ENCODE measurements at places on chromosomes 4 and X.
A peak's percentile ranks its signal among the peaks of the same experiment; 100 is the strongest.

- no peak for DNase-seq
These were observed 120.9 kb downstream of the MBNL3 start for GRCh38 chrX:132367984-132368383.

DNA sequence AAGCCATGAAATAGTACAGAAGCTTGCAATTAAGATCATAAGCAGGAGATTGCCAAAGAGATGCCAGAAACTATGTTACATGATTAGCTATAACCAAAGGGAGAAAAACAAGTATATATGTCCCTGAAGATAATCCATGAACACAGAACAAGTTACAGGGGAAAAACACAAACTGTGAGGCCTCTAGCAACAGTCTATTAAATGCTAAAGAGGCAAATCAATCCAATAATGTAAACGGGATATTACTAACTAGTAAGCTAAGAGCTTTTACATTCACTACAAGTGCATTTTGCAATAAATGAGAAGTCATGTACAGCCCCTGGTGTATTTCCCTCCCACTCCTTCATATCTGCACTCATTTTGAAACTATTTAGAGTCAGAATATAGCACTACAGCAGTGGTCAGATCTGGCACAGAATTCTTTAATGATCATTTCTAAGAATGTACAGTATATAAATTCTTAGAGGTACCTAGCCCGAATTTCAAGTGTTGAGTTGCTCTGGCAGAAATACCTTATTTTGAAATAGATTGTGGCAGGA, 449.8 kb upstream of the SMIM31 start:
- DNase-seq = no peak

GRCh38 chr4:124486423-124486822, 226.1 kb downstream of the ANKRD50 start:
- DNase-seq = no peak

- DNase-seq = no peak
These were observed 1.1 kb upstream of the SEPTIN6 start for GRCh38 chrX:119693996-119694451.

DNA sequence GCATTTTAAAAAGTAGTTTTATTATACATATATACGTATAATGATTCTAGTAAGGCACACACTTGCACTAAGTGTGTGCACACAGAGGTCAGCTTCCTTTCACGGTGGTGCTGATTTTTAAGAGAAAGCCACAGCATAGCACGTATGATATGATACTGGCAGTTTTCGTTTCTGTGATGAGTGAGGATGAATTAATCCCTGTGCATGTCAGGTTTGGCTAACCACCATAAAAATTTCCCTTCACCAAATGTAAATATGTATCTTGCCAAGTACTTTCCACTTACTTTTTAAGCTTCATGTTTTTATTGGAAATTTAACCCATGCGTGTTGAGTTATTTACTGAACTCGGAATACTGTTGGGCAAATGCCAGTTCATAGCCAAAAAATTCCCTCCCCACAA, 84.6 kb downstream of the SYNPO2 start:
- DNase-seq = no peak

- DNase-seq = no peak
These were observed 84.6 kb downstream of the FBXO8 start for GRCh38 chr4:174198828-174199227.

DNA sequence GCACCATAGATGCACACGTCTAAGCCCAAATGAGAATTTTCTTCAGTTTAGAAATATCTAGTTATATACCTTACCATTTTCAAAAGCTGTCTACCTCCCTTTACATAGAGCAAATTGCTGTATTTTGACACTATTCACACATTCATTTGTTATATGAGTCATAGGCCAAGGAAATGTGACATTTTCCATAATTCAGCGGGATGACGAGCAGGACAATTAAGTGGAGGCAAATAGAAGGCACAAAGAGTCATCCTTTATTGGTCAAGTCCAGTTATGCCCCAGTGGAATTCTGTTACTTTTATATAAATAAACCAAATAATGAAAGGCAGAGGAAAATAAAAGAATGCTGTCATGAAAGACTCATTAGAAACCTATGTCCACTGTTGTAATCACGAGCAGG, 27.9 kb downstream of the FGF13 start:
- DNase-seq = no peak

- DNase-seq = no peak
These were observed 18.9 kb downstream of the TIFA start for GRCh38 chr4:112266823-112267222.

- peak; percentile 18 for DNase-seq
These were observed 5.5 kb downstream of the INPP4B start for GRCh38 chr4:142840516-142841123.

DNA sequence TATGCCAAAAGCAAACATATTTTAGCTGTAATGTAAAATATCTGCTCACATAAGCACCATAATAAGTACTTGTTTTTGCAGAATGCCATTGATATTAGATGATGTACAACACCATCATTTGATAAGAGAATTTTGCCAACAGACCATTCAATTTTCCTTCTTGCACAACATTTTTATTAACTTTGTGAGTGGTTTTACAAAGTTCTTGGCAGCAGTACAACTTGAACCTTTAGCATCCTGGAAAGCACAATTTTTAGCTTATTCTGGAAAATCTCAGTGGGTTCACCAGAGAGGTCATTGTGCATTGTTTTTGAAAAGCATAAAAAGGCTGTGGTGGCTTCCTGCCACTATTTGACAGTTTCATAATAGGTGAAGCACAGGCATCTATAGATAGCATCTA, 26.4 kb upstream of the REPS2 start:
- DNase-seq = no peak

- DNase-seq = no peak
These were observed 253.2 kb upstream of the CENPE start for GRCh38 chr4:103451341-103451740.

- DNase-seq = no peak
These were observed 108.3 kb downstream of the TBC1D19 start for GRCh38 chr4:26692014-26692726.

GRCh38 chr4:155569471-155569870, 97.2 kb upstream of the GUCY1A1 start:
- no peak for DNase-seq

GRCh38 chrX:67207912-67208311, 335.9 kb upstream of the AR start:
- no peak for DNase-seq

DNA sequence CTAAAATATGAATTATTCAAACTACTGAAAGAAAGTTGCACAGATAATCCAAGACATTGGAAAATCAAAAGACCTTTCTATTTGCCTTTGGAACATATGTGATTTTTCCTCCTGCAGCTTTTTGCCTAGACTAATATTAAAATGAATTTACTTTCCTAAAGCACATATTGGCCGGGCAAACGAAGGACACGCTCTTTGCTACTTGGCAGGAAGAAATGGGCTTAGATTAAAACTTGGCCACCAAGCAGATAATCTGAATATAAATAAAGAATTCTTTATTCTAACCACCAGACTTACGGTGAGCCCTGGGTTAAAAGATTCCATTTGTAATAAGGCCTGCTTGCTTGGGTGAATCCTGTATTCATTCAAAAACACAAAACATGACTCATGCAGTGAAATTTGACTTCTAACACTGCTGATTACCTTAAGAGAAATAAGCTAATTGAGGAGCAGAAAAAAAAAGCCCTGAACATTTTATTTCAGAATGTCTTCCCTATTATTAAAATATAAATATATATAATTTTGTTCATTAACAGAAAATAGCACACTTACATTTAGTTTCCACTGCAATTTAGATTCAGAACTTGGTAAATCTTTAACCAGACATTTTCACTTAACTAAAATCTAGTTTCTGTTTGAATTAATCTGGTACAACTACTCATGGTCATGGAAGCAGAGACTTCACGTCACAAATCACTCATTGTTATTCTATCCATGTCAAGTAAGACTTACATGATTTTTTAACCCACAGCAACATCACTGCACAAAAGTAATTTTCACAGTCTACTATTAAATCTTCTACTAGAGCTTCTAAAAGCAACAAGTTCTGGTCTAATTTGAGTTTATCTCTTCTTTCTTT, 116.1 kb upstream of the PLAC1 start:
- no peak for DNase-seq

GRCh38 chr4:94571715-94572114, 120.0 kb downstream of the PDLIM5 start:
- DNase-seq = no peak

- DNase-seq = no peak
These were observed 100.9 kb downstream of the AMELX start for GRCh38 chrX:11393949-11394654.

DNA sequence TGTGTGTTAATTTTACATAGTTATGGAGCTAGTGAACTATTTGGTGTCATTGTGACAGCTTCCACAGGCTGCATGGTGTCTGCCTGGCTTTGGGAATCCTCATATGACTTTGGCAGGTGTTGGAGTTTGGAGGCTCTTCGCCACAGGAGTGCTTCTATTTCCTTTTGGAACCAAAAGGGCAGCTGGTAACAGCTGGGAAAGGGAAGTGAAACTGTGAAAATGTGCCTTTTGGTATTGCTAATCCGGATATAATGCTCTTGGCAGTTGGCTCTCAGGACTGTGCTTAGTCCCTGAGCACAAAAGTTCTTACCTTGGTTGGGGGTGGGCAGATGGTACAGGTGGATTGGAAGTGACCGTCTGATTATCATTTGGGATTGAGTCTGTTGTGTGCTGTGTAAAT, 18.1 kb downstream of the OFD1 start:
- no peak for DNase-seq
